Suprapubic skin (tissue), 4 donors: ENCODE measurements at places on chromosomes 12 and 14. TPM values are rescaled to one million over a fixed set of nuclear protein-coding genes. Genes with fewer than 3 reads are reported as not detected.

Gene DIO2
- total RNA-seq = 11.6 TPM

Gene P2RX2
- not detected for total RNA-seq

Gene CCDC60
- not detected for total RNA-seq

Gene FZD10
- 18.0 TPM for total RNA-seq

Gene MMP19
- 4.6 TPM for total RNA-seq

Gene SOAT2
- total RNA-seq = not detected

Gene RIPK3
- 13.7 TPM for total RNA-seq

Gene SLC4A8
- total RNA-seq = not detected

Gene BHLHE41
- 4.8 TPM for total RNA-seq

Gene INSM2
- total RNA-seq = not detected

Gene C14orf39
- total RNA-seq = not detected

DNA sequence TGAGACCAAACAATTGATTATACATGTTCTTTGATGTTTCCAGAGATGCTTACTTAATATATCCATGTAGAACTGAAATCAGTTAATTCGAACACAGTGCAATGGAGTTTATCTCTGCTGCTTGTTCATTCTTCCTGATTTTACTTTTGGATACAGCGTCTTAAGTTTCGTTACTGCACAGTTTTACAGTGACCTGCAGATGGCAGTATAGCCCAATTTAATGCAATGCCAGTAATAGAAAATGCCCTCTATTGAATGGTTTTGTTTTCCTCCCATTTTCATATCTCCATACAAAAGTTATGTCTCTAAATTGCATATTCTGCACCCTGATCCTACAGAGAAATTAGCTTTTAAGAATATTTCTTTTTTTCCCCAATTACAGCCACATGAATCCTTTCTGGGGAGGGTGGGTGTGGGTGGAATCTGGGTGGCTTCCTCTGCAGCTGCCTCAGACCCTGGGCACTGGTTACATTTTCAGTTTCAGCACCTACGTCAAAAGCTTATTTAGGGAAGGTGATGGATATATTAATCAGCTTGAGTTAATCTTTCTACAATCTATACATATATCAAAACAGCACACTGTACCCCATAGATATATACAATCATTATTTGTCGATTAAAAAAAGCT lies 101.1 kb upstream of the DCD start:
- no peak for DNase-seq

GRCh38 chr12:94025756-94026155 lies 122.6 kb upstream of the PLXNC1 start:
- DNase-seq = no peak

DNA sequence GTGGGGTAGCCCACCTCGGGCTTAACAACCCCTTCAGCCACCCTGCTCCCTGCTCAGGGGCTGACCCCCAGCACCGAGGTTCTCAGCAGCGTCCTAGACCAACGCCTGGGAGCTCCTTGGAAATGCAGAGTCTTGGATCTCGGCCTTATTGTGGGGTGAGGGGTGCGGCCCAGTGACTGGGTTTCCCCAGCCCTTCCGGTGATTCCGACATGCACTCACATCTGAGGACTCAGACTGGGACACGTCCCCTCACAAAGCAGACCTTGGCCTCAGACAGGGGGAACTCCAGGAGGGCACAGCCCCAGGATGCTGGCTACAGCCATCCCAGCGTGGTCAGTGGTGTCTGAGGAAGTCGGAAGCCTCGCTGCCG lies 117.7 kb downstream of the RFLNA start:
- DNase-seq = no peak

- DNase-seq = no peak
Measured at GRCh38 chr12:122918827-122919226, 22.9 kb upstream of the VPS37B start.

DNA sequence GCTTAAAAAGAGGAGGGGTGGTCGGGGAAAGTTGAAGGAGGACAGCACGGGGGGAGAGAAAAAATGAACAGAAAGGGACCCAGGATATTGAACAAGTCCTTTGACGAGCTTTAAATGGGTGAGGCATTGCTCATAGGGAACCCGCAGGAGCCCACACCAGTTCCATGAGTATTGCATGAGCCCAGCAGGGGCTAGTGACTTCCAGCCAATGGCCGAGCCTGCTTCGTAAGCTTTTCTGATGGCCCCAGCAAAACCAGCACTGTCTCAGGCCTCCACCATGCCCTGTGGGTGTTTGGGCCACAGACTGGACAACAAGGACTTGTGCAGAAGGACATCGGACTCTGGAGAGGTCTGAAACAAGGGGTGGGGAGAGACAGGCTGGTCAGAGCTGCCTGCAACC lies 109.5 kb downstream of the ZFP36L1 start:
- DNase-seq = no peak

- no peak for DNase-seq
Measured at GRCh38 chr14:23589606-23590005, 11.0 kb upstream of the JPH4 start.

DNA sequence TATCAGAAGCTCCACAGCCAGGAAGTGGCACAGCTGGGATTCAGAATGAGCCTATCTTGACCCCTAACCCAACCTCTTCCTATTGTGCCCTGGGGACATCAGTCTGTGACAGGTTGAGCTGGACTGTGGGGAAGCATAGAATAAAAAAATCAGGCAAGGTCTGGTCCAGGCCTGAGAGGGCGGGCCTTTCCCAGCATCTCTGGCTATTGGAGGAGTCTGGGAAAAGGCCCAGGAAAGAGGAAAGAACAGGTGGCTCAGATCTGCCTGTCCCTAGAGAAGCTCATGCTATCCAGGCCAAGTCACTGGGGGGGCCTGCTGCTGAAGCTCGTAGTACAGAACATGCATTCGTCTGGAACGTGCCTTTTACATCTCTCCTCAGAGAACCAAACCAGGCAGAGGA lies 100.5 kb downstream of the PPM1H start:
- DNase-seq = no peak

DNA sequence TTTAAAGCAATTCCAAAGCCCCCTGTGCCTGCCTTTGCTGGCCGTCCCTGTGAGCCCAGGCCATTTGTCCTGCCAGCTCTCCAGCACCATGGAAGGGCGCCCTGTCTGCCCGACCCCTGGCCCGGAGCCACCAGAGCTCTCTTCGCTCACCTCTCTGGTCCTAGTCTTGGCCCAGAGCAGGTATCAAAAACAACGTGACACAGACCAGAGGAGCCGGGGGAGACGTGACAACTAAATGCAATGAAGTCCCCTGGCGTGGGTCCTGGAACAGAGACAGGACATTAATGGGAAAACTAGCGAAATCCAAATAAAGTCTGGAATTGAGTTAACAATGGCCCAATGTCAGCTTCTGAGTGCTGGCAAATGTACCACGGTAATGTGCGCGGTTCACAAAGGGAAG lies 83.2 kb upstream of the DIO3 start:
- DNase-seq = peak; percentile 50

- DNase-seq = no peak
Measured at GRCh38 chr12:10211101-10211939, 1.4 kb upstream of the GABARAPL1 start.

- no peak for DNase-seq
Measured at GRCh38 chr12:50620978-50621360, 116.2 kb downstream of the DIP2B start.

GRCh38 chr14:87966816-87967215 lies 26.2 kb downstream of the GALC start:
- DNase-seq = no peak

DNA sequence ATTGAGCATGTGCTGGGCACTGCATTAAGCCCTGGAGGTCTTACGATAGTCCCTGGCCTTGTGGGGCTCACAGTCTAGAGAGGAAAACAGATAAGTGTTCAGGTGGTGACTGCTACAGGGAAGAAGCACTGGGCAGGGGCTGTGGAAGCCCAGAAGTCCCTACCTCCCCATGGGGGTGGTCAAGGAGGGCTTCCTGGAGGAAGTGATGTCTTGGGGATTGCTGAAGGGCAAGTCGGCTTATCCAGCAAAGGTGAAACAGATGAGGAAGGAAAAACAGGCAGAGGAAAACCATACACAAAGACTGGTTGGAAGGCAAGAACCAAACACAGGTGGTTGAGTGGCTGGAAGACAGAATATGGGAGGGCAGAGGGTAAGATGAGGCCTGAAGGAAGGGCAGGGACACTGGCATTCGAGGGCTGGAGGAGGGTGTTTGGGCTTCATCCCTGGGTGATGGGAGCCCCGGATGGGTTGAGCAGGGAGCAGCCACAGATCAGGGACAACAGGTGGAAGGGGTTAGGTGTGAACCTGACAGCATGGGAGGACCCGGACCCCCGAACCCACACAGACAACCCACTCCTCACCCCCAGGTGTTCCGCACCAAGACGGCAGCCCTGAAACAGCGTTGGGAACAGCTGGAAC lies 2.8 kb downstream of the CFAP73 start:
- no peak for DNase-seq

DNA sequence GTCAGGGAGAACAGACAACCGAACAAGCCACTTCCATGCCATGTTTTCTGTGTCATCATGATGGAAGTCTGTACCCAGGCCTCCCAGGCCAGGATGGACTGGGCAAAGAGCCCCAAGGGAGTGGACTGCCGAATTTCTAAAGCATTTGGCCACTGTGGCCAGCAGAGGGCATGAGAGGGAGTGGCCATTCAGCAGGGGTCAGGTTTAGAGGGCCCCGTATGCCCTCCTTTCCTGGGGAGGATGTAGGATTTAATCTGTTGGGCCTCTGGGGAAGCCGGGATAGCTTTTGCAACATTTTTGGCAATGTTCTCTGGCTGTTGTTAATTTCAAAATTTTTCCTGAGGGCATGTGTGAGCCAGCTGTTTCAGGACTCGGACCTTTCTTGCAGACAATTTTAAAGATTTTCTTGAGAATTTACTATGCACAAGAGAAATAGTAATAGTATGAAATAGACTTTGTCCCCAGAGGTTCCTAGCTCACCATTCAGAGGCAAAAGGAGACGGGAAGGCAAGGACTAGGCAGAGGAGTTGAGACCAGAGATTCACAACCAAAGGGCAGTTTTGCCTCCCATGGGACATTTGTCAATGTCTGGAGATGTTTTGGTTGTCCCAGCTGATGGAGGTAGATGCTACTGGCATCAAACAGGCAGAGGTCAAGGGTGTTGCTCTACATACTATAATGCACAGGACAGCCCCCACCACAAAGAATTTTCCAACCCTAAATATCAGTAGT lies 18.0 kb downstream of the ACACB start:
- peak; percentile 75 for DNase-seq

DNA sequence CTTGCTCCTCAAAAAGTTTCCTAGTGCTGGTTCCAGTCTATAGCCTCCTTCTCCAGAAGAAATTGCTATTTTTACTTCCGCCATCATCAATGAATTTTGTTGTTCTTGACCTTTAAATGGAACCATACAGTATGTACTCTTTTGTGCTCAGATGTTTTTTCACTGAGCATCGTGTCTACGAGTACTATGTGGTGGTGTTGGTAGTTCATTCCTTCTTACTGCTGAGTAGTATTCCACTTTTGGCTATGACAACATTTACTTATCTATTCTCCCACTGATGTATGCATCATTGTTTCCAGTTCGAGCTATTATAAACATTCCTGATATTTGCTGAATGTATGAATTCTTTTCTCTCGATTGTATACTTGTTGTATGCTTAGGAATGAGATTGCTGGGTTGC lies 28.6 kb downstream of the SLC2A14 start:
- no peak for DNase-seq

DNA sequence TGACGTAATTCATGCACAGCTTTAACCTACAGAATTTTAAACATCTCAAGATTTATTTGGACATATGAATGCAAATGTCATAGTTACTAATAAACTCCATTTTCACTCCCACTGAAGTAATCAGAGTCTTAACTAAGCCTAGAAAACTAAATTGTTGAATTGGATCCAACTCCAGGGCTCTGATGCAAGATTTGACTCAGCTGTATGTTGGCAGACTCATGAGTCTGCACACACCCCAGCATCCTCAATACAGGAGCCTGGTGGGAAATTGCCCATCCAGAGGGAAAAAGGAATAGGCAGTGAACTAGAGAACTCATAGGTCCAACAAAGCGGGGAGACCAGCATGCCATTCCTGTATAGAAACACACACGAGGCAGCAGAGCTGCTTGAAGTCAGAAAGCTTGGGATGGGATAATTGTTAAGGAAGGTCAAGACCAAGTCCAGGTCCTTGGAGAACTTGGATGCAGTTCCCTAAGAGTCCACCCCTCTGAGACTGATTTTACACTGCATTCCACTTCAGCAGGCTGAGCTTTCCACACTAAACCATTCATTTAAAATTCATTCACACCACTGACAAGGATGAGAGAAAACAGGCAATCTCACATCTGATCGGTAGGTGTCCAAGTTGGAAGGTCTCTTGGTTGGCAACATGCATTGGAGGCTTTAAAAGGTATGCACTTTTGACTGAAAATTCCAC lies 14.4 kb downstream of the TMTC1 start:
- no peak for DNase-seq

DNA sequence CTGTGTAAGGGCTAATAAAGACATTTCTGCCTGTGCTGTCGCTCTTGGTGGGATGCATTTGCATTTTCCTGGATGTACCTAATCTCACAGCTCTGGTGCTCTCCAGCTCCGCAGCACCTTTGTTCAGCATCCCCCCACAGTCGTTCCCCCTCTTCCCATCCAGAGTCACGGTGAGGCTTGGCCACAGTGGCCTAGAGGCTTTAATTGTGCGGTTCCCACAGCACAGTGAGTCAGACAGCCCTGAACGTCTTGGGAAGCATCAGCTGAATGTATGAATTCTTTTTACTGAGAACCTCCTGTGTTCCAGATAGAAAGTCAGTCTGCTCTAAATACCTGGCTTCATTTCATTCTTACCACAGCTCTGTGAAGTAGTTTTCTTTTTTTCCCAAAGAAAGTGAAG lies 28.7 kb downstream of the MLXIP start:
- peak; percentile 34 for DNase-seq

- DNase-seq = no peak
Measured at GRCh38 chr14:40213701-40214100, 781.5 kb upstream of the FBXO33 start.

DNA sequence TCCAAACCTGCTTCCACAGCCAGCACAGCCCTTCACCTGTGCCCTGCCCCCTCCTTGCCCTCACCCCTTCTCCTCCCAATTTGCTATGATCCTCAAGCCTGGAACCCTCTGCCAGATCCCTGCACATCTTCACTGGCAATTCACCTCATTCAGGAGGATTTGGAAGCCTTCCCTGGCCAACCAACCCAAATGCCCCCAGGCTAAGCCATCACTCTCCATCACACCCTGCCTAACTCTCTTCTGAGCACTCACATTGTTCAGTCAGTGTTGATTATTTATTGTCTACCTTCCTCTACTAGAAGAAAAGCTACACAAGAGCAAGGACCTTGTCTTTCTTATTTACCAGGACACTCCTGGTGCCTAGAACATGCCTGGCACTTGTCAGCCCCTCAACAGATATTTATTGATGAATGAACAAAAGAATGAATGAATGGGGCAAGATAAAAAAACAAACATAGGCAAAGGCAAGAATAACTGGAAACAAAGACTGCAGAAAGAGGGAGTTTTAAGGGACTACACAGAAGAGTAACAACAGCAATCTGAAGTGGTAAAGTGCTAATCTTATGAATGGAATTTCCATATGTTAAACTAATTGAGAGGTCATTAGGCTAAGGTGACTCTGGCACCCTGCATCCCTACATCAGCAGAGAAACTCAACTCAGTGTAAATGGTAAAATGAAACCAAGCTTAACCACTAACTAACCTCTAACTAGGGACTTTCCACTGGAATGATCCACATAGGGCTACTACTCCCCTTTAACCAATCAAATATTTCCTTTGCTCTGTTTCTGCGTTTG lies 33.4 kb downstream of the TMTC1 start:
- DNase-seq = no peak

- DNase-seq = no peak
Measured at GRCh38 chr14:23529016-23529415, 22.5 kb downstream of the ZFHX2 start.

GRCh38 chr14:20760950-20761349 lies 7.3 kb upstream of the EDDM3B start:
- no peak for DNase-seq

- no peak for DNase-seq
Measured at GRCh38 chr14:38751459-38751858, 351.6 kb downstream of the SEC23A start.
